Endodermal cell (in vitro differentiated cells): ENCODE measurements at places on chromosomes 2 and 18.

- no peak overlapping the region for H3K27ac ChIP-seq
- H3K36me3 ChIP-seq = peaks cover 1% of the 10 kb centered on the region
- no peaks in the 10 kb centered on the region for H3K27me3 ChIP-seq
- no peak overlapping the region for H3K4me3 ChIP-seq
- no peaks in the 10 kb centered on the region for H3K4me1 ChIP-seq
Measured at GRCh38 chr2:96841701-96842495, 1.9 kb downstream of the ANKRD23 start.

DNA sequence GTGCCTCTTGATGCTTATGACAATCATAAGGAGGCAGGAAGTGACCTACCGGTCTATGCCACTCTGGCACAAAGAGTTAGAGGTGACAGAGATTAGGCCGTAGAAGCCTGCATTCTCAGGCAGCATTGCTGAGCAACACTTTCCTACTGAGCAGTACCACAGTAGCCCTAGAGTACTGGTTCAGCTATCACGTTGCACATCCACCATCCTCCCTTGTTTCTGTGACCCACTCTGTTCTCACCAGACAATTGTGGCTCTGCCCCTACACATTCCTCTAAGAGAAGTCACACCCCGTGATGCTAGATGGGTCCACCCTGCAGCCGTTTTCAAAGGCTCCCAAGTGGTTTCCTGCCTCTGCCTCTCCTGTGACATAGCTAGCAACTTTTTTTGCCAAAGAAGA is 22.6 kb upstream of the SUCLG1 start:
- H3K4me1 ChIP-seq = no peaks in the 10 kb centered on the region
- no peak for DNase-seq
- no peaks in the 10 kb centered on the region for H3K36me3 ChIP-seq

- no peaks in the 10 kb centered on the region for H3K4me1 ChIP-seq
- no peak overlapping the region for H3K27ac ChIP-seq
- no peak overlapping the region for H3K4me3 ChIP-seq
- H3K36me3 ChIP-seq = peaks cover 13% of the 10 kb centered on the region
- DNase-seq = no peak
Measured at GRCh38 chr2:15412779-15413178, 148.4 kb downstream of the NBAS start.

DNA sequence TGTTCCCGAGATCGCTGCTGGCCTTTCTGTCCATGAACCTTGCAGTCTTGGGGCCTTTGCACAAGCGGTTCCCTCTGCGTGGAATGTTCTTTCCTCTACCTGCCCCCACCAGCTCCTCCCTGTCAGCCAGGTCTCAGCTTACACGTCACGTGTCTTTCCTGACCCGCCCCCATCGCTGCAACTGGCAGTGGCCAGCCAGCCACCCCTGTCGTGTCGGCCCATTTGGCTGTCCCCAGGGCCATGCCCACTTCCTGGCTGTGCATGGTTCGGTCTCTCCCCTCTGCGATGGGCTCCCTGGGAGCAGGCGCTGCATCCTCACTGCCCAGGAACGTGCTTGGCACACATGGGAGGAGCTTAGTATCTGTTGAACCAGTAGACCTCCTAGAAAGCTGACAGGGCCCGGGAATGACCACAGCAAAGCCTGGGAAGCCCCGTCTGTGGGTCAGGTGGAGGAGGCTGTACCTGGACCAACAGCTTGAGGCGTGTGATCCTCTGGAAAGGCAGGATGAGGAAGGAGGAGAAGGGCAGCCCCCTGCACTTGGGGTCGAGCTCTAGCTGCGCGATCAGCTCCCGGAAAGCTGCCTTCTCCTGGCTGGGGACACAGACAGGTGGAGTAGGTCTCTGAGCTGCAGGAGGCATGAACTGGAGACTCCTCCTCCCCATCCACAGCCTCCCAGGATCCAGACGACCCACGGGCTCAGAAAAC is 21.0 kb downstream of the SNORC start:
- H3K4me1 ChIP-seq = no peaks in the 10 kb centered on the region
- no peak overlapping the region for H3K27ac ChIP-seq
- DNase-seq = peak; percentile 93
- H3K36me3 ChIP-seq = no peaks in the 10 kb centered on the region
- no peak overlapping the region for H3K4me3 ChIP-seq
- no peaks in the 10 kb centered on the region for H3K27me3 ChIP-seq

GRCh38 chr18:79898952-79899608 is 52.4 kb downstream of the SLC66A2 start:
- DNase-seq = no peak
- peaks cover 9% of the 10 kb centered on the region for H3K36me3 ChIP-seq
- H3K4me3 ChIP-seq = no peak overlapping the region
- no peak overlapping the region for H3K27ac ChIP-seq
- H3K27me3 ChIP-seq = no peaks in the 10 kb centered on the region

GRCh38 chr18:44588508-44588907 is 92.2 kb upstream of the SETBP1 start:
- H3K4me3 ChIP-seq = no peak overlapping the region
- no peaks in the 10 kb centered on the region for H3K4me1 ChIP-seq
- H3K36me3 ChIP-seq = no peaks in the 10 kb centered on the region
- H3K27ac ChIP-seq = no peak overlapping the region

- H3K36me3 ChIP-seq = no peaks in the 10 kb centered on the region
- peaks cover 9% of the 10 kb centered on the region for H3K4me1 ChIP-seq
- peak; percentile 88 for DNase-seq
- no peak overlapping the region for H3K27ac ChIP-seq
- no peak overlapping the region for H3K4me3 ChIP-seq
Measured at GRCh38 chr18:35458677-35459441, 38.9 kb downstream of the INO80C start.

GRCh38 chr2:131369954-131370353 is 6.0 kb upstream of the RAB6D start:
- H3K36me3 ChIP-seq = no peaks in the 10 kb centered on the region
- no peak overlapping the region for H3K27ac ChIP-seq
- no peak overlapping the region for H3K4me3 ChIP-seq
- H3K27me3 ChIP-seq = no peaks in the 10 kb centered on the region
- no peaks in the 10 kb centered on the region for H3K4me1 ChIP-seq

- no peaks in the 10 kb centered on the region for H3K4me1 ChIP-seq
- no peaks in the 10 kb centered on the region for H3K27me3 ChIP-seq
- DNase-seq = peak; percentile 18
- no peaks in the 10 kb centered on the region for H3K36me3 ChIP-seq
- no peak overlapping the region for H3K4me3 ChIP-seq
Measured at GRCh38 chr2:11102466-11102865, 52.8 kb upstream of the SLC66A3 start.

DNA sequence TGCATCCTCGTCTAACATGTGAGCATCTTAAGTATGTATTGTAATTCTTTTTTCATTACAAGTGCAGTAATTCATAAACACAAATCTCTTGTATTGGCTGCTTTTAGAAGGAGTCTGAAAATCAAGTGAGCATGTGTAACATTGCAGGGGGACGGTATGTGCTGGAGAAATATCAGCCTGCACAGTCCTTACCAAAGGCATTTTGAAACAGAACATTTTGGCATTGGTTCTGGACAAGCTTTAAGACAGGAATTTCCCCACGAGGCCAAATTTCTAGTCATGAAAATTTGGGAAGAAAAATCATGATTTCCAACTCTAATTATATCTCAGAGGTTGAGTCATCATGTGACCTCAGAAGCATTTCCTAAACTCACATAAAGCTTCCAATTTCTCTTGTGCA is 24.7 kb upstream of the NRP2 start:
- H3K27me3 ChIP-seq = peaks cover 37% of the 10 kb centered on the region
- no peak overlapping the region for H3K27ac ChIP-seq
- H3K4me3 ChIP-seq = no peak overlapping the region
- no peaks in the 10 kb centered on the region for H3K4me1 ChIP-seq
- no peaks in the 10 kb centered on the region for H3K36me3 ChIP-seq
